Activated T-cell treated with anti-CD3 and anti-CD28 coated beads for 24 hours (primary cell): ENCODE measurements at places on chromosomes 4 and X.

GRCh38 chr4:187480146-187481145 is 515.1 kb upstream of the ZFP42 start:
- DNase-seq, result no peak

DNA sequence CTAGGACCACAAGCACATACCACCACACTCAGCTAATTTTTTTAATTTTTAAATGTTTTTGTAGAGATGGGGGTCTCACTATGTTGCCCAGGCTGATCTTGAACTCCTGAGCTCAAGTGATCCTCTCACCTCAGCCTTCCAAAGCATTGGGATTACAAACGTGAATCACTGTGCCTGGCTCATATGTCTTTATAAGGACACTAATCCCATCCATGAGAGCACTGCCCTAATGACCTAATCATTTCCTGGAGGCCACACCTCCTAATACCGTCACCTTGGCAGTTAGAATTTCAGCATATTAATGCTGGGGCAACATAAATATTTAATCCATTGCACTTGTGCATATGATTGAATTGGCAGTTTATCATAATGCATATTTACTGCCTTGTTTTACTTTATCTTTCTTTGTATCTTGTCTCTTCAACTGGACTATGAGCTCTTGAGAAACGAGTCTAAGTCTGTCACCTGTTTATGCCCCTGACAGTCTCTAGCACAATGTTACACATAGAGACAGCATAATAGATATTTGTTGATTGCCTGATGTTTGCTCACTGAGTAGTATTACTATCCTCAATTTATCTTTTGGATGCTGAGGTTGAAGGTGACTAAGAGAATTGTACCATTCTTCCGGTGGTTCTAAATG is 172.0 kb downstream of the AASDH start:
- DNase-seq, result no peak

DNA sequence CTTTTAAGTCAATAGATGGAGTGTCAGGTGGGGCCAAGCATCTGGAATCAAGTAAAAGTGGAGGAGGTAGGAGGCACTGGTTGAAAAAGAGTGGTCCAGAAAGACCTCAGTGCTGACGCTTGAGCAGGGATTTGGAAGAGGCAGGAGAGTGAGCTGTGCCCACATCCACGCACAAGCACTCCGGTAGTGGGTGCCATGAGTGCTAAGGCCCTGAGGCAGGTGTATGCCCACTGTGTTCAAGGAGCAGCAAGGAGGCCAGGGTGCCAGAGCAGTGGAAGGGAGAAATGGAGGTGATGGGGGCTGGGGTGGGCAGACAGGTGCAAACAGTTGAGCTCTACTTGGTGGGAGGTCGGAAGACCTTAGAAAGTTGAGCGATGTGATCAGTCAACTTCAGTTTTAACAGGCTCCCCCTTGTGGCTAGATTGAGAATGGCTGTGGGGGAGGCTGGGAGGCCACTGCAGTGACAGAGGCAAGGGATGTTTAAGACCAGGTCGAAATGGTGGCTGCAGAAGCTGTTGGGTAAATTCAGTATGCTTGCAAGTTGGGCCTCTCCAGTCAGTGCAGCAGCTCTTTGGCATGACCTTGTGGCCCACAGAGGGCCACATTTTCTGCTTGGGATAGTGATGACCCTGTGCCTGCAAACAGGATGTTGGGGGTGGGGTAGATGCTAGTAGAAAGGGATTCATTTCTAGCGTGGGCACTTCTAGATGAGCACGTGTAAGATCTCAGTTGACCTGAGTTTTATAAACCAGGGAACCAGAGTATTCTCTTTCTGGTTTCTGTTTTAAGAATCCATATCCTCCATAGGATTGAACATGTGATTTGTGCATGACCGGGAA is 12.7 kb downstream of the TKTL1 start:
- peak; percentile 68 for DNase-seq

GRCh38 chr4:40940317-40940741 is 190.6 kb downstream of the NSUN7 start:
- no peak for DNase-seq

DNA sequence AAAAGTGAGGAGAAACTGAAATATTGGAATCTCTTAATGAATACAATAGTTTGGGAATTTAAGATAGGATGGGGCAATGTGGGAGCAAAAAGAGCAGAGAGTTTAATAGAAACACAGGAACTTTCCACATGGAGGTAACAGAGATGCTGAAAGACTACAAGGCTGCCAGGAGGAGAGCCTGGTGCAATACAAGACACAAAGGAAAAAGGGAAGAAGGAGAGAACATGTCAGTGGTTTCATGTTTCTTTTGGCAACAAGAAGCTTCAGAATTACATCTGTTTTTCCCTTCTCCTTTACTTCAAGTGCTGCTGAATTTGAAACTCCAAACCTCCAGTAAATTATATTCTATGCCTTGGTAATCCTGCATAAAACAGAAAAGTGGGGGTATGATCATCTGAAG is 474.3 kb downstream of the FAT4 start:
- no peak for DNase-seq

- DNase-seq, result peak; percentile 7
Measured at GRCh38 chr4:173371292-173372192, 788 bp downstream of the SAP30 start.

GRCh38 chr4:113179091-113179490 is 129.6 kb downstream of the ANK2 start:
- no peak for DNase-seq

- no peak for DNase-seq
Measured at GRCh38 chr4:83043801-83044407, 8.9 kb downstream of the COPS4 start.

DNA sequence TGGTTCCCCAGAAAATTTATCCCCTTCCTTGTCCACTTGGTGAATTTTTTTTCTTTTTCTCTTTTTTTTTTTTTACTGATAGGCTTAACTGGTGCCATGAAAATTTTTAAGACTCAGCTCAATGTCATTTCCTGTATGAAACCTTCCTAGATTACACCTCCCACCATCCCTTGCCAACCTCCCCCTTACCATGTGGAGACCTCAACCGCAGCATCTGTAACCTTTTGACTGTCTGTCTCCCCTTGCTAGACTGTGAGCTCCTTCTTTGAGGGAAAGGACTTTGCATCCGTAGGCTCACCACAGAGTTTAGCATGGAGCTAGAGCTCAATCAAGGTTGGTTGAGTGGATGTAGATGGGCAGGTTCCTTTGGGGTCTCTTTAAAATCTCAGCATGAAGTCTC is 5.2 kb upstream of the PGRMC1 start:
- no peak for DNase-seq

- DNase-seq, result no peak
Measured at GRCh38 chrX:72146527-72146926, 14.8 kb upstream of the RTL5 start.

GRCh38 chrX:112877771-112878173 is 37.1 kb upstream of the AMOT start:
- DNase-seq, result no peak

DNA sequence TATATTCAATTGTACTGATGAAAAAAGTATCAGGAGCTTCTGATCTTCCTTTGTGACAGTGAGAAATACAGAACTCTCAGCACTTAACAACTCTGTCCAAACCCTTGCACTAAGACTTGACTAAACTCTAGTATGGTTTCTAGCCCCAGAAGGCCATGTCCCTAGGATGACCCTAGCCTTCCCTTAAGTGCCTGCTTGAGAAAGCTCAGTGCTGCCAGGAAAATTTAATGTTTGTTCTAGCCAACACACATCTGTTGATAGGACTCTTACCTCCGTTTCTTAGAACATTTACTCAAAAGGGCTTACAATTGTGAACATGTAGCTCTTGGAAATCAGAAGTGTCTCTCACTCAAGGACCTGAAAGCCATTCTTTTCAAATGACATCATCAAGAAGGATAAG is 1055.2 kb upstream of the FTHL17 start:
- no peak for DNase-seq

DNA sequence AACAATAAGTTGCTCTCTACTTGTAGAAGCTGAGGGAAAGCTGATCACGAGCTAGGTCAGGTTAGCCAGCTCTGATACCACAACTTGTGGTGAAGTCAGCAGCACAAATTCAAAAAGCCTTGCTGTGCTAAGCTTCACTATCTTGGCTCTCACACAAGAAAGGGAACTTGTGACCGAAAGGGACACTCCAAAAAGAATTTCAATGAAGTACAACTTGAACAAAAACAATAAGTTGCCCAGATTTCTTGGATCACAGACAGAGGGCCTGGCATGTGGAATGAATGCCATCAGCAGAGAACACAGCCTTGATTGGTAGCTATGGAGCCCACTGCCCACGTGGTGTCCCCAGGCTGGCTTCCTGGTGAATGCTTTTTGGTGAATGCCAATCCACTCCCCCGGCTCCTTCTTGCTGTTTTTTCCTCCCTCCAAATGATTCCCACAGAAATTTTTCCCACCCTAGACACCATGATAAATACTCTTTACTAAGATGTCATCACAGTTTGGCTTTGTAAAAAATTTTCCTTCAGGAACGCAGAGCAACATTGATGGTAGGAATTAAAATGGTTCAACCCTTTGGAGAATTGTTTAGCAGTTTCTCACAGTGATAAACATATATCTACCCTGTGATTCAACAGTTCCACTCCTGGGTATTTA is 82.6 kb downstream of the ANXA3 start:
- no peak for DNase-seq

DNA sequence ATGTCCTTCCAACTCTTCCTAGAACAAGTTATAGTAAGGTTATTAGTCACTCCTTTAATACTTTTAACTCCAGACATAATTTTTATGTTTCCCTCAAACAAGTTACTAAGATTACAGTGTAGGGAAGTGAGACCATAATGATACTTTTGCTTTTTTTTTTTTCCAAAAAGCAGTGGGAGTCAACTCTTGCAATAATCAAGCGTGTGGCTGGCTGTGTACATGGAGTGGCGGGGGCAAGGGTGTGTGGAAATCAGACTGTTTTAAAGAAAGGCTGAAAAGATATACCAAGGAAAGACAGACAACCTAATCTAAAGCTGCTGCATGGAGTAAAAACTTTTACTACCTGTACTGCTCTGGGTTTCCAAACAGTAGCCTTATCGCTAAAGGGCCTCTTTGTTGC is 4.1 kb downstream of the NOA1 start:
- no peak for DNase-seq

- DNase-seq, result no peak
Measured at GRCh38 chr4:98318521-98318920, 57.3 kb downstream of the RAP1GDS1 start.
